HuH-7 (cell line): ENCODE measurements at places on chromosomes 3 and 15.

GRCh38 chr3:183265157-183265642, 12.1 kb downstream of the B3GNT5 start:
- DNase-seq: no peak

- DNase-seq: no peak
Measured at GRCh38 chr15:28920781-28921331, 35.1 kb downstream of the APBA2 start.

GRCh38 chr3:73010158-73010557, 13.5 kb downstream of the PPP4R2 start:
- no peak for DNase-seq

DNA sequence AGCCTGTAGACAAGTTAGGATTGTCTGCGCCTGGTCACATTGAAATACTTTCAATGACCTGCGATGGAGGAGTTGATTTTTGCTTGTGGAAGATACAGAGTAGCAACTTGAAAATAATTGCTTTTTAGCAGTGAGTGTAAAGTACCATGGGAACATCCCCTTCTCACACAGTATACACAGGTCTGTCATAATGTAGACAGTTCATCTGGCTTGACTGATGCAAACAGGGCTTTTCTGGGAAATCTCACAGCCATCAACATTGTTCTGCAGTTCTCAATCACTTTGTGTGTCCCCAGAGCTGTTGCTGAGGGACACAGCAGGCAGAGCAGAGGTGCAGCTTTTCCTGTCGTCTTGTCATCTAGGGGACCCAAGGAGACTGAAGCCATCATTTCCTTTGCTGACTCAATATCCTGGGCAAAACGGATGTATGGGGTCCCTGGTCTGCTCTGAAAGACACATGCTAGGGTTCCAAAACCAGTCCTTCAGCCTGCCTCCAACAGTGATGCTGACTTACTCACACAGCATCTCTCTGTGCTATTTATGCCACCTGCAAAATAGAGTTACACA, 5.3 kb upstream of the REC114 start:
- DNase-seq: no peak

GRCh38 chr15:26722621-26723160, 50.2 kb downstream of the GABRB3 start:
- DNase-seq: no peak

- no peak for DNase-seq
Measured at GRCh38 chr3:57006949-57007419, 53.5 kb upstream of the SPATA12 start.

GRCh38 chr3:186226482-186226881, 117.6 kb upstream of the ETV5 start:
- DNase-seq: no peak

- no peak for DNase-seq
Measured at GRCh38 chr15:68497206-68497910, 65.4 kb upstream of the ITGA11 start.

GRCh38 chr3:178536211-178537079, at the start of gene KCNMB2:
KCNMB2 (plus strand) TSS chr3:178536436.
- no peak for DNase-seq

DNA sequence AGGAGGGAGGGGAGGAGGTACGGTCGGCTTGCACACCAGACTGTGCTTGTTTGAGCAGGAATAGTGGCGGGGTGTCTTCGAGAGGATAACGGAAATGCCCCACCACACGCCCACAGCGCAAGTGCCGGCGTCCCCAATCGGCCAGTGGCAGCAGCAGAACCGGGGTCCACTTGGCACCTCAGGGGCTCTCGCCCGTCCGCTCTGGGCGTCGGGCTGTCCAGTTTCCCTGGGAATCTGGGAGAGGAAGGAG, 53.7 kb downstream of the CCDC54 start:
- DNase-seq: peak; percentile 22

- no peak for DNase-seq
Measured at GRCh38 chr3:59862686-59863085, 812.9 kb upstream of the CFAP20DC start.

- no peak for DNase-seq
Measured at GRCh38 chr15:73965094-73965757, 26.9 kb downstream of the STOML1 start.

GRCh38 chr3:101043687-101044078, 50.5 kb upstream of the ABI3BP start:
- DNase-seq: no peak

DNA sequence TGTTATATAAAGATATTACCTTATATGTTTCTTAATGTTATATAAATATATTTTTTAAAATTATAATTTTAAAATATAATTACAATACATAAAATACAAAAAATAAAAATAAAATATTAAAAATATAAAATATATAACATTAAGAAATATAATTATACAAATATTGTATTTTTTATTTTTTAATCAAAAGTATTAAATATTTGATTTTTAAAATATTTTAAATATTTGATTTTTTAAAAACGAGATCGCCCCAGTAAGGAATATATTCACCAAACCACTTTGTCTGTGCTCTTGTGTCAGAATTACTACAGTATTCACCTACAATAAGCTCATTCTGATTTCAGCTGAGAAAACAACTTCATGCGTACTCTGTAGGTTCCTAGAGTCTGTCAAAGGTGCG, 89.1 kb downstream of the ETFA start:
- no peak for DNase-seq

DNA sequence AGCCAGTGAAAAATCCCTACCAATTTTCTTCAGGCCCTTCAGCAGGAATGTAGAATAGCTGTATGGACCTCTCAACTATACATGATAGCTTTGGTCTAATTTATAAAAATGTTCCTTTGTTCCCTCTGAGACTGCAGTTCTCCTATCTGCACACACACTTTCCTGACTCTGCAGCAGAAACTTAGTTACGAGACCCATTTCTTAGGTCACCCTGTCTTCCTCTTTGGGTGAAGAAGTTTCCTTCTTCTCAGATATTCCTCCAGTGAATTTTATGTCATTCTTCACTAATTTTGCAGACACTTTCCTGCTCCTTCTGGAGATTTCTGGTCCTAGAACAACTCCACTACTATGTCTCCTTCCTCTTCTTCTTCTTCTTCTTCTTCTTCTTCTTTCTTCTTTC, 42.6 kb downstream of the CD200R1L start:
- no peak for DNase-seq

GRCh38 chr15:98957655-98958054, 49.9 kb downstream of the PGPEP1L start:
- no peak for DNase-seq

DNA sequence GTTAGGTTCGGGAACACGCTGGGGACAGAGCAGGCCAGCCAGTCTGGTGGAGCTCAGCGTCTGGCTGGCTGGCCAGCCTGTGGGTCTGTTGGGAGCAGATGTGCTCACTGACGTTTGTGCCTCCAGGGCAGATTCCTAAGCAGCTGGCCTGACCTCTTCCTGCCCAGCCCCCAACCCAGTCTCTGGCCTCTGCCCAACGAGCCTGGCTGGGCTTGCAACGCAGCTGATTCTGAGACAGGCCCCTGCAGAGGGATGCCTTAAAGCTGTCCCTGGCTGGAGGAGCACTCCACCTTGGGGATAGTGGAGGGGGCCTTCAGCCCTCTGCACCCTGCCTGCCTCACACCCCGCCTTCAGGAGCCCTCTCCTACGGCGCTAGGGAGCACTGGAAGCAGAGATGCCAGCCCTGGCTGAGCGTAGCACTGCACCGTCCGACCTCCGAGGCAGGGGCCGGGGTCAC, 46.0 kb downstream of the KLF13 start:
- DNase-seq: no peak

DNA sequence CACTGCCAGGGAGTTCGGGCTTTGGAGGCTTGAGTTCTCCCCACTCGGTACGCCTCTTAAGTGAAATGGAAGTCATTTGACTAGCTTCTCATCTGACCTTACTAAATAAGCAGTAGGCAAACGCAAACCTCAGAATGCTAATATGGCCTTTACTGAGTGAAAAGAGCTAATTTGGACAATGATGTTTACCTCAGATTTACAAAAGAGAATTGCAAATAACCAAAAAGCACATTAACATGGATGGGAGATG, 1.6 kb upstream of the RNU6-1 start:
- DNase-seq: no peak

GRCh38 chr15:51855612-51856011, 26.2 kb downstream of the TMOD3 start:
- DNase-seq: no peak

GRCh38 chr15:67164401-67164791, 90.1 kb downstream of the AAGAB start:
- DNase-seq: no peak

DNA sequence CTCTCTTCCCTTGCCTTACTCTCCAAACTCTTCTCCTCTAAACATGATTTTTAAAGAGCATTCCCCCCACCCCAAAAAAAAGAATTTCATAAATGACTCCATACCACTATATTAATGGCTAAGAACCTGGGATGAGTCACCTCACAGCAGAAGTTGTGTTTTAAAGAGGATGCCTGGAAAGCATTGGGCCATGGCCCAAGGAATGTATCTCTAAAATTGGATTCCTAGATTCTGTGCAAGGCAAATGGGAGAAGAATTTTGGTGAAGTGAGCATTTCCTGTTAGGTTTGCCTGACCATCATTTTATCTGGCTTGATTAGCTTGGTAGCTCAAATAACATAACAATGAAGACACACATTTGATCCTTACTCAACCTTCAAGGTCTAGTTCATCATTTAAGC, 251.4 kb downstream of the NR1D2 start:
- DNase-seq: no peak

DNA sequence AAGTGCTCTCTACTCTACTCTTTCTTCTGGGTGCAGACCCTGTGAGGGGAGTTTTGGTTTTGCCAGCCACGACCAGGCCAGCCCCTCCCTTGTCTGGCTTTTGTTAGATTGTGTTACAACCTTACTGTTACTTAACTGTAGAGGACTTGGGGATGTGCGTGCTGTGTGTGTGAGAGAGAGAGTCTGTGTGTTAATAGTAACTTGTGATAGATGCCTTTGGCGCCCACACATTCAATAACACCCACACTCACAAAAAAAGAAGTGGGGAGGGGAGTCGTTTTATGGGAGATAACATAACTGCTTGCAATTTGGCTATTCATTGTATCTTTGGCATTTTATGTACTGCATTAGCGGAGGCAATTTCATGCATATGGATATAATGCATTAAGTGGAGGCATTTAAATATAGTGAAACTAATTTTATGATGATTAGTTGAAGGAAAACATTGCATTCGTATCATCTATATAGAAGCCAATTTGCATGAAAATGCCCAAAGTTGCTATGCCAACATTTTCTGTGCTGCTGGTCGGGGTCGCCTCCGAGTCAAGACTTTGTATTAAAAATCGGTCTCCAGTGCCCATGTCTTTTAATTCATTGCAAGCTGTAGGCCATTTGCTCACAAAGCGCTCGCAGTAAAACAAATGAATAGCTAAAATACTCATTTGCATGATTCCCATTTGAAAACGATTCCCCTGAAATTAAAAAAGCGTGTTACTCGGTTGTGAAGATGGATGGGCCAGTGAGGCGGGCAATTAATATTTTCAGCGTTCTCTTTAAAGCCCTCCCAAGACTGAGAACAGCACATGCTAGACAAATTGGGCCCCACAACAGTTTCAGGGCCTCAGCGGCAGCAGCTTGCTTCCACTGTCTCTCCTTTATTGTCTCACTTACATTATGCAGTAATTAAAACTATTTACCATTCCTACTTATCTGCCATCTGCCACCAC, 158.5 kb upstream of the SMAD3 start:
- DNase-seq: no peak

DNA sequence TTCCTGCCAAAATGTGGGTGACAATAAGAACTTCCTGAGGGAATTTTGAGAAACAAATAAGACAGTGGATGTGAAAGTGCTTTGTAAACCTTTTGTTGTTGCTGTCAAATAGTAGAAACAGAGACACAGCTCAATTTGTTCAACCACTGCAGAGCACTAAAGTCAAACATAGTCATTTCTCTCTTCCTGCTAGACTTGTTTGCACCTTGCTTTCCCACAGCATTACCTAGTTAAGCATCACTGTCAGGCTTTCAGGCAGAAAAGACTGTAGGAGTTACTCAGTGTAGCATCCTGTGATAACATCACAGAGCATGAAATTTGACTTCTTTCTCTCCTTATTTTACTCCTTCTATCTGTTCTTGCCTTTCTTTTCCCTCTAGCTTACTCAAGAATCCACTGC, 27.1 kb downstream of the SLC12A1 start:
- DNase-seq: no peak

- DNase-seq: no peak
Measured at GRCh38 chr3:100696161-100696560, 13.1 kb upstream of the TFG start.

GRCh38 chr15:33067456-33067855, 127.1 kb downstream of the FMN1 start:
- no peak for DNase-seq

DNA sequence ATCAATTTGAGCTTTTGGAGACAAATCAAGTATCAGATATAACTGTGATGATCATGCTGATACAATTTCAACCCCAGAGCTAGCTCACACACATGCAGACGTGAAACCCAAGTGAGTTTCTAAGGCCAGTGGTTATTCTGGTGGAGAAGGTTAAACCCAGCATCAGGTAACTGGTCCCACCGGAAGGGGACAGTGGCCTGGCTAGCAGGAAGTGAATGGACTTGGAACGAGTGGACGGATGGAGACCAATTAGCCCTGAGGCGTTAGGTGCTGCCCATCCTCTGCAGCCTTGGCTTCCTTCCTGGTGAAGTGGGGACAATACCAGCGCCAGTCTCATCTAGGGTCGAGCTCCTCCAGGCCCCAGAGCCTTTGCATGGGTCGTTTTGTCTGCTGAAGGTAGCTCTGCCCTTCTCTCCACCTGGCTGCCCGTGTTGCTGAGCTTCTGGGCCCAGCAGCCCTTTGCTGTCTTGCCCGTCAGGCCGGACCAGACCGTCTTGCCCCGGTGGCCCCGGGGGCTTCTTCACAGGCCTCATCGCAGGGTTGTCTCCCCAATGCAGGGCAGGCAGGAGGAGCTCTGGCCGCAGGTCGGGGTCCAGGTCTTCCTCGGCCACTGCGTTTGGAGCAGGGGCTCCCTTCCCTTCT, 915 bp upstream of the KCTD6 start:
- DNase-seq: no peak

DNA sequence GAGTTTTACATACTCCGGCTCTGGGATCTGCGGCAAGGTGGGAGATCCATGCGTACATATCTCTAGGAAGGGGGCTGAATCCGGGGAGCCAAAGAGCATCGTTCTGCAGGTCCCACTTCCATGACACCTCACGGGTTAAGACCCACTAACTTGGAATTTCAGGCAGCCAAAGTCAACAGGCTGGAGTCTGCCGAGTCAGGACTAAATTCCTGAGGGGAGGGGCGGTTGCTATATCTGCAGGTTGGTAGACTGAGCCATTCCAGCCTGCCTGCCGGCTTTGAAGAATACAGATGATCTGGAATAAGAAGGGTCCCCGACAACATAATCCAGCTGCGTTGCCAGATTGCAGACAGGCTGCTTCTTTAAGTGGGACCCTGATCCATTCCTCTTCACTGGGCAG, 65.4 kb upstream of the PEX5L start:
- DNase-seq: no peak

DNA sequence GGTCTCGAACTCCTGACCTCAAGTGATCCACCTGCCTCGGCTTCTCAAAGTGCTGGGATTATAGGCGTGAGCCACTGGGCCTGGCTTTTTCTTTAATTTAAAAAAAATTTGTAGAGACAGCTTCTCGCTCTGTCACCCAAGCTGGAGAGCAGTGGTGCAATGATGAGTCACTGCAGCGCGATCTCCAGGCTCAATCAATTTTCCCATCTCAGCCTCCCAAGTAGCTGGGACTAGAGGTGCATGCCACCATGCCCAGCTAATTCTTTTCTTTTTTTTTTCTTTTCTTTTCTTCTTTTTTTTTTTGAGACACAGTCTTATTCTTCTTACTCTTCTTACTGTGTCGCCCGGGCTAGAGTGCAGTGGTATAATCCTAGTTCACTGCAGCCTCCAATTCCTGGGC, 19.8 kb downstream of the TUBGCP4 start:
- DNase-seq: no peak
